ENCODE measurements at places on chromosomes 3 and 15.

DNA sequence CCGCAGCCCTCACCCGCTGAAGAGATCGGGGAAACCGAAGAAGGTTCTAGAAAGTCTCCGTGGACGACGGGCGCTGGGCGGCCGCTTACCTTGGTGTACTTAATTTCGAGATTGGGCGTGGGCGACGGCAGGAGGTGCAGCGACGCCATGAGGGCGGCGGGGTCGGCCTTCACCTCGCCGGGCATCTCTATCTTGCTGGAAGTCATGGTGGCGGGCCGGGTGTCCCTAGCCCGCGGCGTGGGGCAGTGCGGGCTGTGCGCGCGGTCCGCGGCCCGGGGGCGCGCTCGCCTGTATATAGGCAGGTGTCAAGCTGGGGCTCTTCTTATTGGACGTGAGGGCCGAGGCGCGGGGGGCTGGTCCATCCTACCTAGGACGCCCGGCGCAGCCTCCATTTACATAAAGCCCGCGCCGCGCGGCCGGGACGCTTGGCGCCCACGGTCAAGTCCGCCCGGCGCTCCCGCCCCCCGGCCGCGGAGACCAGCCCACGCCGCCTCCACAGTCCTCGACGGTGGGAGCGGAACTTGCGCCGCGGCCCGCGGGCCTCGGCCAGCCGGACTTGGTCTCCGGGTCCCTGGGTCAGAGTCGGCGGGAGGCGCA lies at the start of gene ALDH1A2:
ALDH1A2 (minus strand) TSS at position 267 of the 597 bp plus-strand sequence; CDS start at position 206, 61 bp downstream.
- DNase-seq, result peak; percentile 35

GRCh38 chr15:91021516-91022074 lies 799 bp downstream of the VPS33B start:
- DNase-seq, result no peak

DNA sequence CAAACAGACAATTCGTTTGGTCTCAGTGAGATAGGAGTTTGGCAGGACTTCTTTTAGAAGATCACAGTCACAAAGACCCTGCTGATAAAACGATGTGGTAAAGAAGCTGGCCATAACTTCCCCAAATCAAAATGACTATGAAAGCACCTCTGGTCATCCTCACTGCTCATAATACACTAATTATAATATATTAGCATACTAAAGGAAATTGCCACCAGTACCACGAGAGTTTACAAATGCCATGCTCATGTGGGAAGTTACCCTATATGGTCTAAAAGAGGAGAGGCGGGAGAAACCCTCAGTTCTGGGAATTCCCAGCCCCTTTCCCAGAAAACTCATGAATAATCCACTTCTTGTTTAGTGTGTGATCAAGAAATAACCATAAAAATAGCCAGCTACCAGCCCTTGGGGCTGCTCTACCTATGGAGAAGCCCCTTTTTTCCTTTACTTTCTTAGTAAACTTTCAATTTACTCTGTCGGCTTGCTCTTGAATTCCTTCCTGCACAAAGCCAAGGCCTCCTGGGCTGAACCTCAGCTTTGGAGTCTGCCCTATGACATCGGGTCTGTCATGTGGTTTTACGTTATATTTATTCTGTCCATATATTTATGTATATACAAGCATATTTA lies 115.8 kb upstream of the IGSF10 start:
- DNase-seq, result no peak

- DNase-seq, result no peak
Observed at GRCh38 chr15:100029868-100030479, 296.7 kb upstream of the LYSMD4 start.

DNA sequence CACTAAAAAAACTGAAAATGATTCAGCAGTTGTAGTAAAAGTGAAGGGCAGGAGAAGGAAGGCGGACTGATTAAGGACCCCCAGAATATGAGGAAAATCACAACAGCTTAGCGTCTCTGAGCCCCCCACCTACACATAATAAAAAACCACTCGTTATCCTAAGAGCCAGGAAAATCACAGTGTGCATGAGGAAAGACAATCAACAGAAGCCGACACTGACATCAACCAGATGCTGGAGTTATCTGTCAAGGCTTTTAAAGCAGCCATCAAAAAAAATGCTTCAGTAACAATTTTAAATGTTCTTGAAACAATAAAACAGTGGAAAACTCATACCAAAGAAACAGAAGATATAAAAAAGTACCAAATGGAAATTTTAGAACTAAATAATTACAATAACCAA lies 9.7 kb upstream of the CXCR6 start:
- no peak for DNase-seq

DNA sequence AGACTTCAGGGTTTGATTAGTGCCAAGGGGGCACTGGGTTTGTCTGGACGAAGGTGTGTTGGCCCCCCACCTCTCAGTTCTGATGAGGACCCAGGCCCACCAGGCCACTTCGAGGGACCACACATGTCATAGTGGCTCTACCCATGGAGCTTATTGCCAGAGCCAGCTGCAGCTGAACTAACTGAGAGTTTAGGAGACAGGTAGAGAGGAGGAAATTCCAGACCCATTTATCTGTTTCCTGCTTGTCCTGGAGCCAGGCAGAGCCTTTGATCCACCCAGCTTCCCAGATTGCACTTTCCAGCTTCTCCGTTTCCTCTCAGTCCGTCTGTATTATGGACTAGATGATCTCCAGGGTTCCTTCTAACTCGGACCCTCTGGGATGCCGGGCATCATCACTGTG lies 20.9 kb downstream of the SLC24A1 start:
- DNase-seq, result no peak

GRCh38 chr15:95793231-95793630 lies 537.3 kb upstream of the NR2F2 start:
- no peak for DNase-seq

- DNase-seq, result no peak
Observed at GRCh38 chr3:69994919-69995318, 4.6 kb upstream of the SAMMSON start.

DNA sequence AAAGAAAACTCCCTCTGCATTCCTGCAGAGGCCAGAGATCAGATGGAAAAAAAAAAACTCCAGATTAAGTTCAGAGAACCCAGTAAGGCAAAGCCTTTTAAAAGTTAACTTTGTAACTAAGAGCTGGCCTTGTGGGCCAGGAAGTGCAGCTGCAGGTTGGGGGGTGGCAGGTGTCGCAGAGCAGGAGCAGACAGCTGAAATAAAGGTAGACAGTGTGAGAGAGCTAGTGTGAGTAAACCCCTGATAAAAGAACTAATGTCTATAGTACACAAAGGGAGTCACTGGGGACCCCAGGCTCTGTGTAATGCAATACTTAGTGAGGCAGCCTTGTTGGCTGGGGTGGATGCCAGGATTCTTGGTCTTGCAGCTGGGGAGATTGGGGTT lies 42.1 kb downstream of the PPCDC start:
- DNase-seq, result peak; percentile 17

DNA sequence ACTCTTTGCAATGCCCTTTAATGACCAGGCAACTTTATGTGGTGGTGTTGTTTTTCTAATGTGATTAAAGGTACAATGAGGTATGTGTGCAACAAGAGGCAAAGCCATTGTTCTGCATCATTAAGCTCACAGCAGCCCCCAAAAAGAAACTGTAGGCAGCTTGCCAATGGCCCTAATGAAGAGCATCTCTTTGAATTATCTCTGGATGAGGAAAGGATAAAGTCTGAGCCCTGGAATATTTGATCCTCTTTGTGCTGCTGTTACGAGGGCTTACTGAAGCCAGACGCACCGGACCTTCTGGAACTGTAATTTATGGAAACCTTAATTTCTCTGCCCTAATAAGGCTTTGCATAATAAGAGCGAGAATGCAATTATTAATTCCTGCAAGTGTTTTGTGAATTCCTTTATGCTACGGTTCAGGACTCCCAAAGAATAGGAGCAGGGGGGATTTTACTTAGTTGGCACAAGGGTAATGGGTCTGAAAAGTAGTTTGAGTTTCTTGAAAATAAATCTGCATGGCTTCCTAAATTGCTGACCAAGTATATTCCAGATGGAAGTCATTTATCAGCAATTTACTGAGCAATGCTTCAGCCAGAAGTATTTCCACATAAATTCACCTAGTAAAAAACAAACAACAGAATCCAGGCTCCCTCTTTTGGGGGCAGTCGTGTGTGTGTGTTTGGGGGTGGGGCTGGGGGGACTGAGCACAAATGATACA lies 193.4 kb downstream of the PDZRN3 start:
- no peak for DNase-seq

DNA sequence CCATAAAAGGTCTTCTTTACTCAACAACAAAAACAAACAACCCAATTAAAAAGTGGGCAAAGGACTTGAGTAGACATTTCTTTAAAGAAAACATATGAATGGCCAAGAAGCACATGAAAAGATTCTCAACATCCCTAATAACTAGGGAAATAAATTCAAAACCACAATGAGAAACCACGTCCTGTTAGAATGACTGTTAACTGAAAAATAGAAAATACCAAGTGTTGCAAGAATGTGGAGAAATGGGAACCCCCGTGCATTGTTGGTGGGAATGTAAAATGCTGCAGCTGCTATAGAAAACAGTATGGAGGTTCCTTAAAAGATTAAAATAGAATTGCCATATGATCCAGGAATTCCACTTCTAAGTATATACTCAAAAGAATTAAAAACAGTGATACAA lies 34.8 kb downstream of the NMNAT3 start:
- no peak for DNase-seq

- DNase-seq, result no peak
Observed at GRCh38 chr15:70262171-70262570, 164.5 kb upstream of the TLE3 start.

DNA sequence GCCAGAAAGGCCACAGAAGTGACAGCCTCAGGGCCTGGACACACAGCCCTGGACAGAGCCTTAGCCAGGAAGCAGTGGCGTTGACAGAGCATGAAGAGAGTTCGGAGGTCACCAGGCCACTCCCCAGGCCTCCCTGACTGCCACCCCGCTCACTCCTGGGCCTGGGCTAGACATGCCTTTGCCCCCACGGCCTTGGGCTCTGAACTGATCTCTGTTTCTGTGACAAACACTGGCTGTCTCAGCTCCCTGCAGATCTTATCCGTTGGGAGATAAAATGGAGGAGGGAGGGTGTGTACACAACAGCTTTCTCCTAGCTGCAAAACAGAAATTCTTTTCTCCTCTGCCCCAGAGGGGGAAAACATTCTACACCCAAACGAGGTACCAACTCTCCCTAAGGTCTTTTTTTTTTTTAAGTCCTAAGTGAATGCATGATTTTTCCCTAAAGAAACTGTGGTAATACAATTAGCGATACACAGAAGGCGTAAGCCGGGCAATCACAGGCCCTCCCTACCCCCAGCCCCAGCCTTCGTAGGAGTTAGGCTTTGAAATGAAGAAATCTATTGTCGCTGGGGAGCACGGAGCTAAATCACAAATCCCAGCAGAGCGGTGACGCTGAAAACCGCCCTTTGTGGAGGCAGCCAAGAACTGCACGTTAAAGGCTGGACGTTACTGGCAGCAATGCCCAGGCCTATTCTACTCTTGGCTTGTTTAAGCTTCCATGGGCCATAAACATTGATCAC lies 45.0 kb downstream of the SRGAP3 start:
- DNase-seq, result no peak

DNA sequence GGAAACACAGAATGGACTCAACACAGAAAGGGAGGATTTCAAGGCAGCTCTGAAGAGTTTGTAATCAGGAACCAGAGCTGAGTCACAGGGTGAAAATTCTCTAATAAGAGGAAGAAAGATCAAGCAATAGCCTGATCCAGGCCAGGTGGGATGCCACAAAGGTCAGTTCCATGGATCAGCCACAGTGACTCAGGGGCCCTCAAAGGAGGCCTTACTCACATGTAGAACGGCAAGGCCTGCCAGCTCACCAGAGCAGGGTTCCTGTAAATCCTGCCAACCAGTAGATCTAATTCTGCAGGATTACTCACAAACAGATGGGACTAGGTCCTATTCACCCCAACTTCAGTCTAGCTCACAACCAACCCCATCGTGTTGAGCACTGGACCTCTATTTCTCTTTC lies 78.3 kb upstream of the PPP2R3A start:
- no peak for DNase-seq

GRCh38 chr15:93265111-93265556 lies 176.1 kb upstream of the RGMA start:
- DNase-seq, result no peak

DNA sequence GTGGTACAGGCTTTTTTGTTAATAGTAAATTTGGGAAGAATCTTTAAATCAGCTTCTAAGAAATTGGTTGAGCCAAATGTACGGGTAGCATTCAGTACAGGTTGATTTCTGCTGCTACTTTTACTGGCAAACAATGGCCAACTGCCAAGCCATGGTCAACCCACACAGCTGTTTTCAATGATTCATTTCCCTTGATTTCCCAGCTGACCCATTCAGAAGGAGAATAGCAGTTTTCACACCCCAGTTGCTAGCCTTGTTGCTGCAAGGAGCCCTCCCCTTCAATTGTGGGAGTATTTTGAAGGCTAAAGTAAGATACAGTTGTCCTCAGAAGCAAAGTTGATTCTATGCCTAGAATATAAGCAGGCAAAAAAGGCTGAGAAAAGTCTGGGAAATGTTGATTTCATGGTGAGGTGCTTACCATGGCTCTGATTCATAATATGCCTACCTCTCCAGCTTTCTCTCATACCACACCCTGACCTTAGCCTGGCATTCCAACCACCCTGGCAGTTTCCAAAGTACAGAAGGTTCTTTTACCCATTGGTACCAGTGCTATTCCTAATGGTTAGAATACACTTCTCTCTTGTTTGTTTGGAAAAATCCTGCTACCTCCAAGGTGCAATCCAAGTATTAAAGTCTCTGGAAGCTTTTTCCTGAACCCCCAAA lies 320.3 kb upstream of the TGFBR2 start:
- DNase-seq, result no peak

GRCh38 chr3:102415553-102415952 lies 19.3 kb upstream of the ZPLD1 start:
- DNase-seq, result no peak

DNA sequence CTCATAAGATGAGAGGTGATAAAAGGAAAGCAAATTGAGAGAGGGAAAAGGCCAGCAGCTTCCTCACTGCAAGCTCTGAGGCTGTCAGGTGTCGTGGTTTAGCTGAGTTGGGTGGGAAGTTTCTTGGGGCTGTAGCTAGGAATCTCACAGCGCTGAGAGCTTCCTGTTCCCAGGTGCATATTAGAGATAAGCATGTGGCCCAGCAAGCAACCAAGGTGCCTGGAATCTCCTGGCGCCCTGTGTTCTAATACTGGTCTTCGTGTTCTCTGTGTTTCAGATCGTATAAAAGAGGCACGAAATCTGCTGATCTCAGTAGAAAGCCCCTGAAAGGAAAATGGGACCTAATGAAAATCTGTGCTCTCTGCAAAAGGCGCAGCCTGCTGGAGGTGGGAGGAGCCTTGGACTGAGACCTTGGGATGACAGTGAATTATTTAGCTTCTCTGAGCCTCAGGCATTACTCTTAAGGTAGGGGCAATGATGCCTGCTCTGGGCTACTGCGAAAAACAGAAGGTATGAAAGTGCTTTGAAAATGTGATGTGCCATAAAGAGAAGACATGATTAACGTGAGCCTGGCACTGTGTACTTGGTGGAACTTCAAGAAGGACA lies 499.9 kb downstream of the TBL1XR1 start:
- DNase-seq, result no peak

DNA sequence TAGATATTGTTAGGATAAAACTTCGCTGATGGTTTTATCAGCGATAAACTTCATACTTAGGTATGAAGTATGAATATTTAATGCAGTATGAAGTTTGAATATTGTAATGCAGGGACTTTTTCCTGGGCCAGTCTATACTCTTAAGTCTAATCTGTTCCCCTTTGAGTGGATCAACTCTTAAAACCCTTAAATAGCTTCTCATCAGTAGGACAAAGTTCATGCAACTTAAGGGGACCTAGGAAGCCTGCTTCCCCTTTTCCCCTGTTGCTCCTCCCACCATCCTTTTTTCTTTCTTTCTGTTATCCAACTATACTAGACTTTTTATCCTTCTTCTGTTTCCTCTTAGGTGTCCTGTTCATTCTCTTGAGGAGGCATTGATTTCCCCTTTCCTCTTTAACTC lies 78.7 kb downstream of the MITF start:
- DNase-seq, result no peak

Measured in activated naive CD8-positive, alpha-beta T cell treated with anti-CD3 and anti-CD28 coated beads, Interleukin-2, amount 10 ng/mL, durations not matched to agents 7 days and 5 days (primary cell).